ENCODE measurements at places on chromosomes 16 and 17. TPM values are rescaled to one million over a fixed set of nuclear protein-coding genes. Genes with fewer than 3 reads are reported as not detected.

DNA sequence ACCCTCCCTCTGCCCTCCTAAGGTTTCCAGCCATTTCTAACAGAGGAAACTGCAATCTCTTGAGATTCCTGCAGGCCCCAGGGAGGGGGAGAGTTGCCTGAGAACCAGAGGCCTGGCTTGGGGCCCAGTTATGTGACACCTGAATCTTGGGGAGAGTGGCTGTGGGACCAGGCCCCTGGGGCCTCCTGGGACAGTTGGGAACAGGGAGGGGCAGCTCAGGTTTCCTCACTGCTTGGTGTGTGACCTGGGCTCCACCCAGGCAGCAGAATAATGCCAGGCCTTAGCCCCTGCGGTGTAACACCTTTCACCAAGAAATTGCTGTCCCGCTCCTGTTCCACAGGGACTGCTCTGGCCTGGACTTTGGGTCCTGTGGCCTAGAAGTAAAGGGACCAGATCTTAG, 44.3 kb upstream of the CRHR1 start:
- H3K27me3 ChIP-seq = no peaks in the 10 kb centered on the region
- DNase-seq = no peak
- H3K27ac ChIP-seq = no peak overlapping the region
- no peaks in the 10 kb centered on the region for H3K36me3 ChIP-seq

The ZNF385C gene
- not detected for total RNA-seq

DNA sequence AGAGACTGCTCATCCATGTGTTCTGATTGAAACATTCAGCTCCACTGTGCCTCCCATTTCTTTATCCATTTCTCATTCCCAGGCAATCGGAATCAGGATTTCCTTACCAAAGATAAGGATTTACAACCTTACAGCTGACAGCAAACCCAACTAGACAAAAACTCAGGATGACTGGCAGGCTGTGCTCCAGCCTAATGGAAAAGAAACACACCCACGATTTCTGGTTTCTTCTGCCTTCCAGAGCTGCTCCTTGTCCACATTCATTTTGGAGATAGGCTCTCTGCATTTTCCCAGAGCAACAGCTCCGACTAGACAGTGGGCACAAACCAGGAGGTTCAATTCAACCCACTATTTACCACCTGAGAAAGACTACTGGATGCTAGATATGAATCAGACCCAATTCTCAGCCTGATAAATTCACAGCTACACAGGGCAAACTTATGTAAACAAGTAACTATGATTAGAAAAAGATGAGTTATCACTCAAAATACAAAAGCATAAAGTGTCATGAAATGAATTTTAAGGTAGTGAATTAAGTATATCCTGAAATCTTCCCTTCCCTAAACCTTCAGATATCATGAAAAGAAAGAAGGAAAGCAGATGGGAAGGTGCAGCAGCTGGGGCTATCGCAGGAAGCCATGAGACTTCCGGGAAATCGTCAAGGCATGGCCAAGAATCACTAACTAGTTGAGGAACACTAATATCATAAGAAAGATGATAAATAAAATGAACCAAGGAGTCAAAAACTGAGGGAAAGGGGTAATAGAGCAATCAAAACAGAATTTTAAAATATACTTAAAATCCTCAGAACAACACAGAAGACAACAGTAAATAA, 44.8 kb upstream of the CLEC18B start:
- no peak overlapping the region for H3K4me3 ChIP-seq
- H3K27me3 ChIP-seq = no peaks in the 10 kb centered on the region
- peaks cover 93% of the 10 kb centered on the region for H3K36me3 ChIP-seq
- no peak overlapping the region for H3K27ac ChIP-seq
- DNase-seq = no peak
- no peaks in the 10 kb centered on the region for H3K4me1 ChIP-seq

The CLDN7 gene
- total RNA-seq = 2.3 TPM

- H3K4me3 ChIP-seq = no peak overlapping the region
- no peaks in the 10 kb centered on the region for H3K4me1 ChIP-seq
- H3K36me3 ChIP-seq = no peaks in the 10 kb centered on the region
- no peaks in the 10 kb centered on the region for H3K27me3 ChIP-seq
These were observed 5.9 kb downstream of the RETREG3 start for GRCh38 chr17:42603318-42603717.

The ASPA gene
- total RNA-seq = 0.33 TPM

GRCh38 chr16:2040787-2041522, 6.7 kb downstream of the NTHL1 start:
- peaks cover 32% of the 10 kb centered on the region for H3K36me3 ChIP-seq
- no peaks in the 10 kb centered on the region for H3K4me1 ChIP-seq
- no peaks in the 10 kb centered on the region for H3K27me3 ChIP-seq
- H3K27ac ChIP-seq = peak overlapping the region; percentile 85
- no peak for DNase-seq

GRCh38 chr16:87602001-87602775, at the start of gene JPH3:
TSS of gene JPH3 (plus strand) at chr16:87602508. CDS start at chr16:87603147, 639 bp downstream.
- H3K27ac ChIP-seq = no peak within 1 kb of the TSS
- H3K27me3 ChIP-seq = peaks cover 6% of the 10 kb centered on the region
- DNase-seq = no peak
- H3K4me1 ChIP-seq = peaks cover 11% of the 10 kb centered on the region
- peak within 1 kb of the TSS; percentile 15 for H3K4me3 ChIP-seq

The MPP2 gene
- 11.9 TPM for total RNA-seq

The NUFIP2 gene
- total RNA-seq = 25.4 TPM

GRCh38 chr17:56690441-56691291, 97.2 kb downstream of the NOG start:
- no peak for DNase-seq
- no peaks in the 10 kb centered on the region for H3K27me3 ChIP-seq
- H3K4me1 ChIP-seq = no peaks in the 10 kb centered on the region
- H3K27ac ChIP-seq = no peak overlapping the region
- no peaks in the 10 kb centered on the region for H3K36me3 ChIP-seq

The MARVELD3 gene
- not detected for total RNA-seq

GRCh38 chr17:80995131-80995530, 3.5 kb downstream of the CHMP6 start:
- H3K27me3 ChIP-seq = no peaks in the 10 kb centered on the region
- DNase-seq = no peak
- no peaks in the 10 kb centered on the region for H3K4me1 ChIP-seq
- H3K36me3 ChIP-seq = peaks cover 48% of the 10 kb centered on the region
- no peak overlapping the region for H3K27ac ChIP-seq

GRCh38 chr16:73711406-73712080, 585.1 kb upstream of the PSMD7 start:
- no peaks in the 10 kb centered on the region for H3K27me3 ChIP-seq
- no peak overlapping the region for H3K4me3 ChIP-seq

- no peak overlapping the region for H3K4me3 ChIP-seq
- no peak for DNase-seq
- no peak overlapping the region for H3K27ac ChIP-seq
- no peaks in the 10 kb centered on the region for H3K36me3 ChIP-seq
- H3K4me1 ChIP-seq = peaks cover 16% of the 10 kb centered on the region
These were observed 3.0 kb downstream of the CDH11 start for GRCh38 chr16:65118871-65119270.

- H3K36me3 ChIP-seq = no peaks in the 10 kb centered on the region
- peak overlapping the region; percentile 94 for H3K27ac ChIP-seq
- no peaks in the 10 kb centered on the region for H3K27me3 ChIP-seq
- H3K4me3 ChIP-seq = peak overlapping the region; percentile 97
These were observed 1.4 kb downstream of the UBE2O start for GRCh38 chr17:76451506-76451905.

DNA sequence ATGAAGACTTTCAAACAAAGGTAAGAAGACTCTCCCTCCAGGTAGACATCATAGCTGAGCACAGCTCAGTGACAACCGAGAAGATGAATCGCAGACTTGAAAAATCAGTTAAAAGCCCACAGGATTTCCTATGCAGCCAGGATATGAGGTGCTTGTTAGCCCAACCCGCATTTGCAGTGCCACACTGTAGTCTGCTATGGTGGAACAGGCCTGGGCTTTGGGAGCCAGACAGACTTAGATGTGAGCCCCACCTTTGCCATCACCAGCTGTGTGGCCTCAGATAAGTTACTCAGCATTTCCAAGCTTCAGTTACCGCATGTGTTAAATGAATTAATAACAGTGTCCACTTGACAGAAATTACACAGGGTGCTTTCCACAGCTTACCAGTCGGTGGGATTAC, 204.4 kb upstream of the HS3ST3A1 start:
- no peaks in the 10 kb centered on the region for H3K4me1 ChIP-seq
- no peaks in the 10 kb centered on the region for H3K36me3 ChIP-seq
- no peak overlapping the region for H3K4me3 ChIP-seq
- H3K27ac ChIP-seq = no peak overlapping the region

GRCh38 chr16:11205065-11205699, 50.8 kb downstream of the SOCS1 start:
- DNase-seq = no peak
- no peaks in the 10 kb centered on the region for H3K36me3 ChIP-seq
- H3K27me3 ChIP-seq = no peaks in the 10 kb centered on the region

The SLC35G6 gene
- not detected for total RNA-seq

- DNase-seq = no peak
- no peak overlapping the region for H3K4me3 ChIP-seq
- H3K27ac ChIP-seq = no peak overlapping the region
- no peaks in the 10 kb centered on the region for H3K27me3 ChIP-seq
These were observed 1.9 kb downstream of the SLC13A2 start for GRCh38 chr17:28475151-28475900.

The SLFN14 gene
- not detected for total RNA-seq

DNA sequence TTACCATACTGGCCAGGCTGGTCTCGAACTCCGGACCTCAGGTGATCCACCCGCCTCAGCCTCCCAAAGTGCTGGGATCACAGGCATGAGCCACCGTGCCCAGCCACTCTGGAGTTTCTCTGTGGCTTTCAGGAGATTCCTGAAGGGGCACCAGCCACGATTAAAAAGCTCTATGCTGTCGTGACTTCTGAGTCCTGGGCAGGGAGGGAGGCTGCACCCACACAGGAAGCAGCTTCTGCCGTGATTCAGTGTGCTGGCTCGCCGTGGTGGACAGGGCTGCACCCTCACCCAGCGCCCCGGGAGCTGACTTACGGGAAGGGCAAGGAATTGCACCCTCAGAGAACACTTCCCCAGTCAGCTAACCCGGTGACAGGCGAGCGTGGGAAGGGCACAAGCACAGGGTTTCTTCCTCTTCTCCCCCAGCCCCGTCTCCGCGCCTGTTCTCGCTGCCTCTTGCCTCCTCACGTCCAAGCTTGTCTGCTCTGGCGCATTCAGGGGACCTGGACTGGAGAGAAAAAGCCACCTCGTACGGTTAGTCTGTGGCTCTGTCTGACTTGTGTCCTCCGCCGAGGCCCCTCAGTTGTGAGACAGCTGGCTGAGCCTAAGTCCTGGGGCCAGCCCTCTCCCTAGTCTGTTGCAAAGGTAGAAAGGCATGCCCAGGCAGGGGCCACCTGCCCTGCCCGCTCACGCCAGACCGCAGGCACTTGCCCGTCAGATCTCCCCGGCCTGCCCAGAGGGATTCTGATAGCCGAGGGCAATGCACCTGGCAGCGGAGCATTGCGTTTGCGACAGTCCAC, 145.0 kb downstream of the SEC14L1 start:
- H3K27ac ChIP-seq = peak overlapping the region; percentile 84
- H3K36me3 ChIP-seq = no peaks in the 10 kb centered on the region
- DNase-seq = peak; percentile 72
- H3K27me3 ChIP-seq = no peaks in the 10 kb centered on the region
- H3K4me1 ChIP-seq = peaks cover 54% of the 10 kb centered on the region

The KCNH6 gene
- total RNA-seq = not detected

- no peak overlapping the region for H3K4me3 ChIP-seq
- no peaks in the 10 kb centered on the region for H3K36me3 ChIP-seq
- H3K27ac ChIP-seq = no peak overlapping the region
- H3K4me1 ChIP-seq = no peaks in the 10 kb centered on the region
These were observed 347.2 kb downstream of the UTP18 start for GRCh38 chr17:51607512-51607911.

- H3K4me1 ChIP-seq = peaks cover 45% of the 10 kb centered on the region
- no peak overlapping the region for H3K27ac ChIP-seq
- no peak overlapping the region for H3K4me3 ChIP-seq
- H3K27me3 ChIP-seq = no peaks in the 10 kb centered on the region
- DNase-seq = no peak
These were observed 17.1 kb upstream of the SREBF1 start for GRCh38 chr17:17853811-17854447.

The HEATR9 gene
- total RNA-seq = not detected

All from right atrium auricular region (tissue), 2 donors.